ENCODE measurements at places on chromosomes 11 and 22.

- DNase-seq: no peak
Measured at GRCh38 chr11:111733611-111734088, 32.5 kb downstream of the PPP2R1B start.

- no peak for DNase-seq
Measured at GRCh38 chr11:11580012-11580411, 41.8 kb downstream of the GALNT18 start.

GRCh38 chr22:19782533-19782932 is 22.0 kb downstream of the TBX1 start:
- DNase-seq: no peak

DNA sequence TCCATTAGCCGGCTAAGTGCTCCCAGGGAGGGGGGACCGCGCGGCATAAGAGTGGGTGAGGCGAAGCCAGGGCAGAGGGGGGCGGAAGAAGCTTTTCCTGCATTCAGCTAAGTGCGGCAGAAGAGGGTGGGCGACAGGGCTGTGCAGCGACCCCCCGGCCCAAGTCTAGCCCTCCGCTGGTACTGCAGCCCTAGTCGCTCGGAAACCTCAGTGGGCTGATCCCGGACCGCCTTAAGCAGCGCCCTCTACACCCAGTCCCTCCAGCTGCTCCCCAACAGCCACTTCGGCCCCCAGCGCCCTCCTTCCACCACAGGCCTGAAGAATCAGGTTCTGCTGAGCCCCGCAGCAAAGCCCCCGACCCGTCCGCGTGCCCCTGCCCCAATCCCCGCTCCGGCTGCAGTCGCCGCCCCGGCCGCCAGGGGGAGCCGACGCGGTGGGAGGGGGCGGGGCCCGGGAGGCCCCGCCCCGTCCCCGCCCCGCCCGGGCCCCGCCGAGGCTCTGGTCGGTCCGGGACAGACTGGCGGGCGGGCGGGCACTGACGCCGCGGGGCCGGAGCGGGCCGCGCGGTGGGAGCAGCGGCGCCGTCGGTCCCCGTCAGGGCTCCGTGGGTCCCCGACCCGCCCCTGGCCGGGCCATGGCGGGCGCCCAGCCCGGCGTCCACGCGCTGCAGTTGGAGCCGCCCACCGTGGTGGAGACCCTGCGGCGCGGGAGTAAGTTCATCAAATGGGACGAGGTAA is at the start of gene PLCB3:
PLCB3 (plus strand) TSS at position 515 of the 737 bp plus-strand sequence; CDS start at position 635, 120 bp downstream.
- DNase-seq: no peak

GRCh38 chr11:110833033-110833484 is 120.8 kb upstream of the ARHGAP20 start:
- no peak for DNase-seq

DNA sequence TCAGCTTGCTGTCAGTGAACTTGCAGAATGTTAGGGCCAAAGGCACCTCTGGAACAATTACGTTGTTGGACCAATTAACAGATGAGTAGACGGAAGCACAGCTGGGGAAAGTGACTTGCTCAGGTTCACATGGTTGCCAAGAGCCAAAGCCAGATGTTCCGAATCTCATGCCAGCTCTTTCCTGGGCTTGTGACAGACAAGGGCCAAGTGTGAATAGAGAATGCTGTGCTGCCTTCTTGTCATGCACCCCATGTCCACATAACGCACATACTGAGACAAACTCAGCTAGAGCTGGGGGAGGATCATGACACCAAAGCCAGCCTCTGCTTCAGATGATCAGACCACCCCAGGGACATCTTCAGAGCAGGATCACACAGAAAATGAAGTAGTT is 616.3 kb downstream of the INSC start:
- no peak for DNase-seq

GRCh38 chr11:36074941-36075431 is 131.1 kb downstream of the LDLRAD3 start:
- no peak for DNase-seq

DNA sequence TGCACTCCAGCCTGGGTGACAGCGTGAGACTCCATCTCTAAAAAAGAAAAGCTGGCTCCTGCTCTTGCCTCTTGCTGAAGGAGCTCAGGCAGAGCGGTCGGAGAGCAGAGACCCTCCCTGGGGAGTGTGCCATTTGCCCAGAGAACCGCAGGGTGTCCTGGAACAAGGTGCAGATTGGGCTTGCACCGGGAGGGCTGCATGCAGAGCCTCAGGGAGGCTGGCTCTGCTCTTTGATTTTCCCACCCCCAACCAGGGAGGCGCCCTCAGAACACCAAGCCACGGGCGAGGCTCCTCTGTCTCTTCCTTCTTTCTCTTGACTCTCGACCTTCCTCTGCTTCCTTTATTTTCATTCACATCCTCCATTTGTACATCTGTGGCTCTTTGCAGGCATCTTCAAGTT is 889.1 kb downstream of the OPCML start:
- DNase-seq: no peak

GRCh38 chr22:49699476-49699875 is 128.2 kb downstream of the BRD1 start:
- DNase-seq: no peak

GRCh38 chr11:87374038-87374807 is 336.5 kb downstream of the TMEM135 start:
- no peak for DNase-seq

DNA sequence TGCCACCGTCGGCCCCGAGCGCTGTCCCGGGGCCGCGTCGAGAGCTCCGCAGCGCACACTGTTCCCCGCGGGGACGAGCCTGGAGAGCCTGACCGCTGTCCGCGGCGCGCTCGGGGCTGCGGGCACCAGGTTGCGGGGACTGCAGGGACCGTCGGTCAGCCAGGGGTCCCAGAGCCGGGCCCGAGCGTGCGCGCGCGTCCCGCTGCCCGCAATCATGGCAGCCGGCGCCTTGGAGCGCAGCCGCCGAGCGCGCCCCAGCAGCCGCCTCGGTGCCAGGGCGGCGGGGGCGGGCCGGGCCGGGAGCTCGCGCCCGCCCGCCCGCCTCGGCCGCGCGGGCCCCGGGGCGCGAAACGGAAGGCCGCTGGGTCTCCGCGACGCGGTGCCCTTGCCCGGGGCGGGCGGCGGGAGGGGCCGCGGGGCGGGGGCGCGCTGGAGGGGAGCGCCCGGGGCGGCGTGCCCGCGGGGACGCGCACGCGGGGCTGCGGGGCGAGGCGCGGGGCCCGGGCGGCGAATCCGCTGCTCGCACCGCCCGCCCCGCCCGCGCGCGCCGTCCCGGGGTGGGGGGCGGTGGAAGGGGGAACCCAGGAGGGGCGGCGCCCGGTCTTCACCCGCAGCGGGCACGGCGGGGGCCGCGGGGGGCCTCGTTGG is 79.4 kb upstream of the PPARA start:
- no peak for DNase-seq

DNA sequence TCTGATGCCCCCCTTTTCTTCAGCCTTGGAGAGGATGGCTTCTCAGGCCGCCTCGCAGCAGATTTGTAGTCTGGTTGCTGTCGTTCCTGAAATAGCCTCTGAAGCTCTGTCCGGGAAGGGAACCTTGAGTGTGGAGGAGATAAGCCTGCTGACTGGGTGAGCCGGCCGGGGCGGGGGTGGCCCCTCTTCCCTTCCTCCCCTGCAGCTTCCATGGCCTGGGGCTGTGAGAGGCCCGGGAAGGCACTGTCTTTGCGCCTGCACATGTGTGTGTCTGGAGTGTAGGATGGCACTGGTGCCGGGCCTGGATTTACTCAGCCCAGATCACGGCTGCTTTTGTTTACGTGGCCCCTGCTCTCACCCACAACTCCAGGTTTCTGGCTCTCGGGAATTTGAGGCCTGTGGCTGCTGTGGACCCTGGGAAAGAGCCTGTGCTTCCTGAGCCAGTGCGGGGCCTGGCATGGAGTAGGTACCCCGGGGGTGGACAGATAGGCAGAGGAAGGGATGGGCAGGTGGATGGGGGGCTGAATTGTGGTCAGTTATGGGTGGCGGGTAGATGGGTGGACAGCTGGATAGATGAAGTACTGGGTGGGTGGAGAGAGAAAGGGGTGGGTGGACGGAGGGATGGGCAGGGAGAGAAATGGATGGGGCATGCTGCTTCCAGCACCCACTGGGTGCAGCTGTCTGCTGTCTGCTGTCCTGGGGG is 16.6 kb downstream of the KCNQ1 start:
- no peak for DNase-seq

All from SW 1271 (cell line).